T-cell (primary cell): ENCODE measurements at places on chromosomes 13 and 19.

DNA sequence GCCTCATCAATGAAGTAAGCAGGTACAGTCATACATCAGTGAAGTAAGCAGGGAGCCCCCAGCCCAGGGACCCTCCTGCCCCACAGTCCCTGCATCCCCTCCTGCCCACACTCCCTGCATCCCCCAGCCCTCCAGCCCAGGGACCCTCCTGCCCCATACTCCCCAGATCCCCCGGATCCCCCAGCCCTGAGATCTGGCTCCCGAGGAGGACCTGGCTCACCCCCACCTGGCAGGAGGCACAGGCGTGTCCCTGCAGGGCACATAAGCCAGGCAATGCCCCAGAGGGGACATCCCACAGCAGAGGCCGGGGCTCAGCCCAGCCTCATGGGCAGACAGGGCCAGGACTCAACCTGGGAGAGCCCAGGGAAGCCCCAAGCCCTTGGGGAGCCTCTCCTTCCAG lies 53.6 kb upstream of the TPM4 start:
- H3K4me3 ChIP-seq = no peak overlapping the region
- H3K27ac ChIP-seq = no peak overlapping the region
- H3K27me3 ChIP-seq = peaks cover 17% of the 10 kb centered on the region
- H3K4me1 ChIP-seq = no peaks in the 10 kb centered on the region

- no peak overlapping the region for H3K27ac ChIP-seq
- DNase-seq = no peak
- no peak overlapping the region for H3K4me3 ChIP-seq
Measured at GRCh38 chr13:71360041-71360440, 507.0 kb downstream of the DACH1 start.

- no peak overlapping the region for H3K27ac ChIP-seq
- H3K36me3 ChIP-seq = no peaks in the 10 kb centered on the region
- no peaks in the 10 kb centered on the region for H3K27me3 ChIP-seq
- DNase-seq = no peak
Measured at GRCh38 chr13:45678282-45678681, 23.8 kb upstream of the CBY2 start.

- peaks cover 63% of the 10 kb centered on the region for H3K27me3 ChIP-seq
- no peak for DNase-seq
- peaks cover 3% of the 10 kb centered on the region for H3K4me1 ChIP-seq
Measured at GRCh38 chr19:30228113-30228834, 143.9 kb upstream of the ZNF536 start.

DNA sequence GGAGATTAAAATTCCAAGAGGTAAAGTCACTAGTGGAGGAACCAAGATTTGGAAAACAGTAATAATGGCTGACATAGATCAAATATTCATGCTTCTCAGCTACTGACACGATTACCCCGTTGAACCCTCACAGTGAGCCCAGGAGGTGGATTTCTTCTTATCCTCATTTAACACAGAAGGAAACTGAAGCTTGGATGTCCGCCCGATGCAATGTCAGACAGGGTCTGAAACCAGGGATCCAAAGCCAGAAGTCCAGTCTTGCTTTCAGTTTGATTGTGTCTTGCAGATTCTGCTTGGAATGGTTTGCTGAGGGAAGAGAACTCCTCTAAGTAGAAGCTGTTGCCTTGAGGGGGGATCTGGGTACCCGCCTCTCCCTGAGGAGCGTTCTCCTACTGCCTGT lies 404.7 kb downstream of the KCNRG start:
- no peaks in the 10 kb centered on the region for H3K4me1 ChIP-seq
- no peaks in the 10 kb centered on the region for H3K27me3 ChIP-seq
- no peak overlapping the region for H3K27ac ChIP-seq
- no peak overlapping the region for H3K4me3 ChIP-seq
- DNase-seq = no peak

- no peak overlapping the region for H3K27ac ChIP-seq
- peaks cover 7% of the 10 kb centered on the region for H3K27me3 ChIP-seq
- no peak overlapping the region for H3K4me3 ChIP-seq
- H3K36me3 ChIP-seq = no peaks in the 10 kb centered on the region
- H3K4me1 ChIP-seq = no peaks in the 10 kb centered on the region
Measured at GRCh38 chr19:28301961-28302360, 911.0 kb downstream of the UQCRFS1 start.

DNA sequence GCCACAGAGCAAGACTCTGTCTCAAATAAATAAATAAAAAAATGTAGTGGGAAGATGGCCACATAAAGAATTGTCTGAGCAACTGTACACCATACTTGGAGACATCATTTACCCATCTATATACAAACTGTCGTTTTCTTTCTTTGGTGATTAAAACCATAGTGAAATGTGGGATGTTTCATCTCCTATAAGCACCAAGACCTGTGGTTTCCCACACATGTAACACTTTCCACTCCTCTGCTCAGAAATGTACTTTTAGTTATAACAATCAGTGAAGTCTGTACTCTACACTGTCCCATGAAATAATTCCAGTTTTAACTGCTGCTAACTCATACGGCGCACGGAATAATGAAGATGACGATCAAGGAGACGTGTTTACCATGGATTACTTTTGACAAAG lies 18.3 kb downstream of the PDCD5 start:
- no peaks in the 10 kb centered on the region for H3K27me3 ChIP-seq
- H3K4me3 ChIP-seq = no peak overlapping the region

DNA sequence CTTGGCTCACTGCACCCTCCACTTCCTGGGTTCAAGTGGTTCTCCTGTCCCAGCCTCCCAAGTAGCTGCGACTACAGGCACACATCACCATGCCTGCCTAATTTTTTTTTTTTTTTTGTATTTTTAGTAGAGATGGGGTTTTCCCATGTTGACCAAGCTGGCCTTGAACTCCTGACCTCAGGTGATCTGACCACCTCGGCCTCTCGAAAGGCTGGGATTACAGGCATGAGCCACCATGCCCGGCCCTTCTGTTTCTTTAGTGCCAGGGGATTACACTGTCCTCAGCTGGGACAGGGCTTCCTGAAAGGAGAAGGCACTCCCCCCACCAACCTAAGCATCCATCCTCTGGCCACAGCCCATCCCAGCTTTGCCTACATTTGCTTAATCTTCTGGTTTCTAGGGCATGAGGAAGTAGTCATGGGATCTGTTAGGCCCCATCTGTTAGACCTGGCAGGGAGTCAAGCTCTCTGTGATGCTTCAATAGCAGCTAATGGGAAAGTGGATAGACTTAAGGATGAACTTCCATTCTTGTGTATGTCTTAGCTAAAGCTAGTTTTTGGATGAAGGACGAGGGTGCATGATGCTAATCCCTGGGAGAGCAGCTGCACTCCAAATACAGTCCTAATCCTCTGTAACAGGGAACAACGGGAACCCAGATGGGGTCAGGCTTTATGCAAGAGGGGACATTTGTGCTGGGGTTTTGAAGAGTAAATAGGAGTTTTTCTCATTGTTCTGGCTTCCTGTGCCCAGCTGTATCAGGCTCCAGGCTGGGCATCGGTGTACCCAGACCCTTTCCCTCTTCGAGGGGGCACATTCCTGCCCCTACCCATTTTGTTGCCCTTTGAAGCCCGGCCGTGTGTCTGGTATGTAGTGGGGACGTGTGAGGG lies 2.6 kb downstream of the VAV1 start:
- peak overlapping the region; percentile 25 for H3K4me3 ChIP-seq
- no peak for DNase-seq
- no peak overlapping the region for H3K27ac ChIP-seq
- no peaks in the 10 kb centered on the region for H3K27me3 ChIP-seq
- peaks cover 60% of the 10 kb centered on the region for H3K4me1 ChIP-seq

GRCh38 chr13:21446656-21447055 lies 12.4 kb downstream of the ZDHHC20 start:
- H3K27me3 ChIP-seq = no peaks in the 10 kb centered on the region
- no peaks in the 10 kb centered on the region for H3K4me1 ChIP-seq
- H3K4me3 ChIP-seq = no peak overlapping the region

DNA sequence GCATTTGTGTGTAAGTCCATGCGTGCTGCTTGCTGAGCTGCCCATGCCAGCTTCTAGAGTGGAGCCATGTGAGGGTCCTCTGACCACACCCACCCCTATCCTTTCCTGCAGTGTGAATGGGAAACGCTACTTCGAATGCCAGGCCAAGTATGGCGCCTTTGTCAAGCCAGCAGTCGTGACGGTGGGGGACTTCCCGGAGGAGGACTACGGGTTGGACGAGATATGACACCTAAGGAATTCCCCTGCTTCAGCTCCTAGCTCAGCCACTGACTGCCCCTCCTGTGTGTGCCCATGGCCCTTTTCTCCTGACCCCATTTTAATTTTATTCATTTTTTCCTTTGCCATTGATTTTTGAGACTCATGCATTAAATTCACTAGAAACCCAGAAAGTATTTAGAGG lies 10.3 kb downstream of the TBCB start:
- H3K4me3 ChIP-seq = no peak overlapping the region
- H3K4me1 ChIP-seq = peaks cover 18% of the 10 kb centered on the region
- H3K36me3 ChIP-seq = peaks cover 30% of the 10 kb centered on the region
- H3K27me3 ChIP-seq = no peaks in the 10 kb centered on the region
- no peak overlapping the region for H3K27ac ChIP-seq
- DNase-seq = no peak

- H3K4me1 ChIP-seq = no peaks in the 10 kb centered on the region
- H3K36me3 ChIP-seq = no peaks in the 10 kb centered on the region
- DNase-seq = no peak
- no peak overlapping the region for H3K4me3 ChIP-seq
- H3K27ac ChIP-seq = no peak overlapping the region
Measured at GRCh38 chr19:29044037-29044436, 168.9 kb downstream of the UQCRFS1 start.

GRCh38 chr13:111252446-111253364 lies 67.7 kb upstream of the TEX29 start:
- peaks cover 60% of the 10 kb centered on the region for H3K36me3 ChIP-seq
- H3K27ac ChIP-seq = no peak overlapping the region
- no peak overlapping the region for H3K4me3 ChIP-seq
- no peaks in the 10 kb centered on the region for H3K4me1 ChIP-seq
- DNase-seq = no peak

GRCh38 chr13:51283371-51283770 lies 56.1 kb upstream of the SERPINE3 start:
- no peaks in the 10 kb centered on the region for H3K36me3 ChIP-seq
- DNase-seq = no peak
- no peaks in the 10 kb centered on the region for H3K27me3 ChIP-seq

- H3K4me1 ChIP-seq = no peaks in the 10 kb centered on the region
- H3K36me3 ChIP-seq = no peaks in the 10 kb centered on the region
- peaks cover 29% of the 10 kb centered on the region for H3K27me3 ChIP-seq
- no peak overlapping the region for H3K27ac ChIP-seq
- DNase-seq = no peak
- H3K4me3 ChIP-seq = no peak overlapping the region
Measured at GRCh38 chr19:5250127-5250659, 90.4 kb downstream of the PTPRS start.

DNA sequence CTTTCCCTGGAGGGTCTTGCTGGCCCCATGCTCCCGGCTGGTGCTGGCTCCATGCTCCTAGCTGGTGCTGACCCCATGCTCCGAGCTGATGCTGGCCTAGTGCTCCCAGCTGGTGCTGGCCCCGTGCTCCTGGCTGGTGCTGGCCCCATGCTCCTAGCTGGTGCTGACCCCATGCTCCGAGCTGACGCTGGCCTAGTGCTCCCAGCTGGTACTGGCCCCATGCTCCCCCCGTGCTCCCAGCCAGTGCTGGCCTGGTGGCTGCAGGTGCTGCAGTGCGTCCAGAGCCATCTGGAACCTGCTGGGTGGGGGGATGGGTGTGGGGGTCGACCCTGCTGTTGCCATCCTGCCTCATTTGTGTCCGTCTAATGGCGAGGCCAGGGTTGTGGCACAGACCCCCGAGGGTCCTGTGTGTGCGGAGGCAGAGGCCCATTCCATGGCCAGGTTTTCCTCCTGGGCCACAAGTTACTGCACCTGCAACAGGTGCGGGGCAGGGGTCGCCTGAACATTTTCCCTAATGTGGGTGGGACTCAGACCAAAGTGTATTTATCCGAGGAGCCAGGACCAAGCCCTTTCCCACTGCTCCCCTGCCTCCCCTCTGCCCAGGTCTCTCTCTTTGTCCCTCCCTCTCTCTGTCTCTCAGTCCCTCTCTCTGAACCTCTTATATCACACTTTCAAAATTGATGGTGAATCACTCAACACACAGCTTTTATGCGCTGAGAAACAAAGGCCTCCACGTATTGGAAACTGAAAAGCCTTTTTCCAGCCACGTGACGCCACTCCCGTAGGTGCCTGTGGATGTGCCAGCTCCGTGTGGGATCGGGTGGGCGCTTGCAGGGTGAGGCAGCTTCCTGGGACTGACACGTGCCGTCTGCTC lies 45.1 kb downstream of the MCF2L start:
- no peaks in the 10 kb centered on the region for H3K36me3 ChIP-seq
- H3K4me1 ChIP-seq = no peaks in the 10 kb centered on the region
- H3K4me3 ChIP-seq = no peak overlapping the region
- H3K27ac ChIP-seq = no peak overlapping the region

DNA sequence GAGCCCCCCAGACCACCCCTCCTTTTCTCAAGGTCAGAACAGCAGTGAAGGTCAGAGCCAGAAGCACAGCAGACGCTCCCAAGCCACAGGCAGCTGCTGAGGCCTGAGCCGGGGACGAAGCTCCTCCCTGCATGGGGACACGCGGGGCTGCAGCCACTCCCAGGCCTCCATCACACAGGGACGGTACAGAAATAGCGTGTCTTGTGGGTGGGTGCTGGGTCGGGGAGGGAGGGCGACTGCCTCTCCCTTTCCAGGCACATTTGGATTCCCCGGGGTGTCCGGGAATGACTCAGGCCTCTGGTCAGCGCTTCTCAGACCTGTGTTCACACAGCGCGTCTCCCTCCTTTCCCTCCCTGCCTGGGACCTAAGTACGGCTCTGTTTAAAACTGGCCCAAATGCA lies 33.2 kb downstream of the RASA3 start:
- no peak overlapping the region for H3K4me3 ChIP-seq
- H3K27ac ChIP-seq = no peak overlapping the region
- H3K27me3 ChIP-seq = no peaks in the 10 kb centered on the region
- no peak for DNase-seq

GRCh38 chr19:54518844-54519243 lies 16.2 kb downstream of the LAIR2 start:
- H3K4me3 ChIP-seq = no peak overlapping the region
- no peak overlapping the region for H3K27ac ChIP-seq
- peaks cover 16% of the 10 kb centered on the region for H3K4me1 ChIP-seq
- H3K27me3 ChIP-seq = no peaks in the 10 kb centered on the region

DNA sequence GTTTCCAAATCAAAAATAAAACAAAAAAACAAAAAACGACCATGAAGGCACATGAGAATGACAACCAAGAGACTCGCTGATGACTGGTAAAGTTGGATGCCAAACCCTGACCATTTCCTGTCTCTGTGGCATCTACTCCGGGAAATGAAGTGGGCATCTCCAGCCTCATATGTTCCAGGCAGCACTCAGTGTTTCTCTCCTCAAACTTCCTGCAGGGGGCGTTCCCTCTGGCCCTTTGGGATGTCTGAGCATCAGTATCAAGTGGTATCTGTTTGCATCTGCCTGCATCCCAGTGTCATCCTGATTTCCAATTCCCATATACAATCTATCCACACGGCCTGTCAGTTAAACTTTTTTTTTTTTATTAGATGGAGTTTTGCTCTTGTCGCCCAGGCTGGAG lies 9.8 kb upstream of the SIGLEC12 start:
- no peaks in the 10 kb centered on the region for H3K4me1 ChIP-seq
- no peak overlapping the region for H3K27ac ChIP-seq
- DNase-seq = no peak
- peaks cover 24% of the 10 kb centered on the region for H3K27me3 ChIP-seq
- H3K36me3 ChIP-seq = no peaks in the 10 kb centered on the region
